Stimulated activated CD4-positive, alpha-beta T cell treated with anti-CD3 and anti-CD28 coated beads, TNF-alpha, amount 100 ng/mL, for 24 hours (primary cell): ENCODE measurements at places on chromosomes 3 and 15.

DNA sequence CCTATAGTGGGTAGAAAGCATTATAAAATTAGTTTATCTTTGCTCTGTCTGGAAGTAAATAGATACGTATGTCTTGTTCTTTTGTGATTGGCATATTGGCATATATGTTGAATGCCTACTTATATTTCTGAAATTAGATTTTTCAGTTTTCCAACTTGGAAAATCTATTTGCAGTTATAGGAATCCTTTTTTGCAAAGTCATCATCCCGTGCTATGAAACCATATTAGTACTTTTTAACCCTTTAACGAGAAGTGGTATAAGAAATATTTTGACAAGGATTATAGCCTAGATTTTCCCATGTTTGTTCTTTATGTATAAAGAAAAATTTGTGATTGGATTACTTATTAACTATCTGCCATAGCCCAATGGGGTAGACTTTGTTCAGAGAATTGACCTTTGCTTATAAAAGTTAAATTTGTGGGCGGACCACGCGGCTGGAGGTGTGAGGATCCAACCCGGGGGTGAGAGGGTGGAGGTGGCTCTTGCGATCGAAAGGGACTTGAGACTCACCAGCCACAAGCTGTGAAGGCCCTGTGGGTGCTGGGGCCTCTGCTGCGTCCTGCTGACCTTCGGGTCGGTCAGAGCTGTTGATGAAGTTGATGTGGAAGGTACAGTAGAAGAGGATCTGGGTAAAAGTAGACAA lies 5.9 kb downstream of the LRRC28 start:
- DNase-seq = no peak

GRCh38 chr3:65758876-65759598 lies 279.7 kb downstream of the MAGI1 start:
- DNase-seq = no peak

DNA sequence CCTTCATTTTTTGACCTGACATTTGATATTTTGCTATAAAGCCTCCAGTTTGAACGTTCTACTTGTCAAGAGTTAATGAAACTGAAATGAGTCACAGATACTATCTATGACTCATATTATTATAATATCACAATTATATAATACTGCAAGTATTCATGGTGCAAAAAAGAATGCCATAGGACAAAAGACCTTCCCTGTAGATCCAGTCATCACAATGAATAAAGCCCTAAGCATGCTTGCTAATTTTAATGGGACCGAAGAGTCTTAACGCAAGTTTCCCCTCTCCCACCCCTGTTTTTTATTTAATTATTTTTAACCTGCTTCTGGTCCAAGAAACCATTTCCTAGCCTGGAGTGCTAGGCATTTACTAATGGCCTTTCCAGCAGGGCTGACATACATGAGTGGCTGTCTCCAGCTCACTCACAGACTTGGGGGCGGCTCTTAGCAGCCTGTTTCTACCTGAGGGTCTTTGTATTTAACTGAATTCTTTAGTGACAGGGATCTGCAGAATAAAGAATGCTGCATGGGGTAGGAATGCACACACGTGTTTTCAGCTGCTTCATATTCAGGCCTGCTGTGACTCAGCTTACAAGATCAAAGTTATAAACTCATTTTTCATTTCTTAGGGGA lies 61.2 kb downstream of the THBS1 start:
- DNase-seq = no peak

GRCh38 chr3:72092778-72093177 lies 307.8 kb upstream of the PROK2 start:
- DNase-seq = no peak

- no peak for DNase-seq
Measured at GRCh38 chr15:99055555-99056134, 48.1 kb upstream of the PGPEP1L start.

DNA sequence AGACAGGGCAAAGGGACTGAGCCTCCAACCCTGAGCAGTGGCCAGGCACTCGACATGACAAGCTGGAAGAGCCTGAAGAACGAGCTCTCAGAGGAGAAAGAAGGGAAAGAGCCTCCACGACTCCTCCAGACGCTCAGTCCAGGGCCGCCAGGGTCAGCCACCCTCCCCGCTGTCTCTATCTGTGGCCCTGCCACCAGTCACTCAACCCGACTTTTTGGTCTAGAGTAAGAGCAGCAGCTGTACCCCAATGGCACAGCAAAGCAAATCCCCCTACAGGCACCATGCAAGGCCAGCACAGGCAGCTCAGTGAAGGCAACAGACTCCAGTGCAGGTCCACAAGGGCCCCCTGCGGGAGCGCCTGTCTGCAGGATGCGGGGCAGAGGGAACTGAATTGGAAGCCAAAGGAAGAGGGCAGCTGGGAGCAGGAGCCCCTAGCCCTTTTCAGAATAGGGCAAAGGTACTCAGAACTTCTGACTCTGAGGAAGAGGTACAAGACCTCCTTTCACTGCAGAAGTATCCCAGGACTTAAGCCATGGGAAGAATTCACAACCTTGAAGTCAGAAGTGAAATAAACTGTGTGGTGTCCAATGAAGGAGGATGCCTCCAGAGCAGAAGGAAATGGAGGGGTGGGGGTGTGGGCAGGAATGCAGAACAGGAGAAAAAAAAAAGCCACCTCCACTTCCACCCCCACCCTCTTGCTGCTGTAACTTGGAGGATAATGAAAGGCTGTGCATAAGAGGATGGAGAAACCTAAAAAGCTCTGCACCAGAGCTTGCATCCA lies 8.5 kb upstream of the GRAMD2A start:
- no peak for DNase-seq

GRCh38 chr3:140073278-140074045 lies 138.5 kb downstream of the CLSTN2 start:
- no peak for DNase-seq

GRCh38 chr15:55320238-55320550 lies 1.2 kb downstream of the PIGB start:
- DNase-seq = no peak

- DNase-seq = no peak
Measured at GRCh38 chr3:187183903-187184302, 13.4 kb upstream of the RTP1 start.

GRCh38 chr3:49703443-49703927 lies 14.1 kb downstream of the RNF123 start:
- peak; percentile 53 for DNase-seq
